ENCODE measurements at places on chromosomes 11 and 22. TPM values are rescaled to one million over a fixed set of nuclear protein-coding genes. Genes with fewer than 3 reads are reported as not detected.

DNA sequence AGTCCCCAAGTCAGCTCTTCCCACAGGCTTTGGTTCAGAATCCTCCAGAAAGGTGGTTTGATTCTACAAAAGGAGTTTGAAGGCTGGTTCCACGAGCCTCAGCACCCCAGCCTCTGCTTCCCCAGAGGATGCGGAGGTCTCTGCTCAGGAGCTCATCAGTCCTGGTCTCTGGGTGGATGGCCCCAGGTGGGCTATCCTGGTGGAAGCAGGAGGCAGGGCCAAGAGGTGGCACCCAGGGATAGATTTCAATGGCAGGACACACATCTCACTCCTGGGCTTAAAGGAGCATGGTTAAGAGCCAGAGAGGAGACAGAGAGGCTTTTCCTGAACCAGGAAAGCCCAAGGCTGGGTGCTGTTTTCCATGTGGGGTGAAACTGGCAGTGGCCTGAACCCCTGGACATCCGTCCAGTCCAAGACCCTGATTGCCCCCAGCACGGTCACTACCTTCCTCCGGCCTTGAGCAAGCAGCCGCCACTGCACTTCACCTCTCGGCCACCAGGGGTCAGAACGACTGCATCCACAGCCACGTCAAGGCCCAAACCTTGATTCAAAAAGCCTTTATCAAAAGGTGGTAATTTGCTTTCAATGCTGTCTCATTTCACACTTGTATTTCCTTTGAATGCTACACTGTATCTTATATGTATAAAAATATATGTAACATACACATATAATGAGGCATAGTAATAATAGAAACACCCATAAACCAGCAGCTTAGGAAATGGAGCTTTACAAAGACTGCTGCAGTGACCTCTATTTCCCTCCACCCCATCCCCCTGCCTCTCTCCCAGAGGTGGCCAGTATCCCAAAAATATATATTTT is 19.3 kb upstream of the FXYD2 start:
- peak; percentile 91 for DNase-seq

- DNase-seq, result peak; percentile 13
These were observed 364.5 kb downstream of the CTTN start for GRCh38 chr11:70762810-70763209.

- no peak for DNase-seq
These were observed 6.2 kb upstream of the SPI1 start for GRCh38 chr11:47384498-47384897.

GRCh38 chr11:10354389-10354788 is 49.5 kb downstream of the ADM start:
- no peak for DNase-seq

DNA sequence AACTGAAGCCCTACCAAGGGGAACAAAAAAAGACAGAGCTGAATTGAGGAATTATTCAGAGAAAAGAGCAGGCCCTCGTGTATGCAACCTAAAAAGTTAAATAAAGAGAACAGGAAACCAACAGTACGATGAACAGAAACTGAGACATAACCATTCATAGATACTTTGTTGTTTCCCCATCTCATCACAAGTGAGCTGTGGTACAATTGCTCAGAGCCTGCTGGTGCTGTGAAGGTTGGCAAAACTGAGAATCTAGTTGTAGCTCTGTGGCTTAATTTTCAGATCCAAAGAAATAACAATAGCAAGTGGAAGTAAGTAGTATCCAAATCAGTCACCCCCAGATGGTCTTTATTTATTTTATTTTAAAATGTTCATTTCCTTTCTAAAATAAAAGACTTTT is 37.7 kb upstream of the BLID start:
- DNase-seq, result no peak

DNA sequence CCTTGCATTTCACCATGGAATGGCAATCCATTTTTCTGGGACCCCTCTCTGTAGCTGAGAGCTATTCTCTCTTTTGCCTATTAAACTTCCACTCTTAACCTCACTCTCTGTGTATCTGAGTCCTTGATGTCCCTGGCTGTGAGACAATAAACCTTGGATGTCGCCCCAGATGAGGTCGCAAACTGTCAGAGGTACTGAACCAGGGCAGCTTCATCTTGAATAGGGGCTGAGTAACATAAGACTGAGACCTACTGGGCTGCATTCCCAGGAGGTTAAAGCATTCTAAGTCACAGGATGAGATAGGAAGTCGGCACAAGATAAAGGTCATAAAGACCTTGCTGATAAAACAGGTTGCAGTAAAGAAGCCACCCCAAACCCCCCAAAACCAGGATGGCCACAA is 68.0 kb downstream of the RSF1 start:
- peak; percentile 55 for DNase-seq

SERPING1 gene
- total RNA-seq, result 118 TPM

KCNJ1 gene
- not detected for total RNA-seq

SCN2B gene
- 17.6 TPM for total RNA-seq

All from Right ventricle myocardium superior (tissue), 1 donor.